NCI-H1092 (cell line): ENCODE measurements at places on chromosomes 3 and 15.

- DNase-seq, result no peak
Measured at GRCh38 chr15:43423793-43424192, 52.9 kb downstream of the TUBGCP4 start.

GRCh38 chr3:120162400-120162799, 68.2 kb upstream of the GSK3B start:
- no peak for DNase-seq

DNA sequence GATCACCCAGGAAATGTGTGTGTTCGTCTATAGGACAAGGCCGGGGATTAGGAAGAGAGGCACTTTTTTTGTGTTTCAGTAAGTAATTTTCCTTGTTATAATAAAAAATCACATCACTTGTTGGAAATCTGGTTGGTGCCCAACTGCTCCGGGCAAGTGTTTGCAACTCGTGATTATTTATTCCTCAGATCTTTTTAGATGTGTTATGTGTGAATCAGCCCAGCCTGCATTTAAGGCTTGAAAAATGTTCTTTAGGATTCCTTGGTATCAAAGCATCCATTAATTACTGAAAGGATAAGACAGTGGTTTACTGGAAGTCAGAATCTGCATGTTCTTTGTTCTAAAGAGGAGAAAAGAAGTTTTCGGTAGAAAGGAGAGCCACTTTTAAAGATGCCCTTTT, 345.6 kb downstream of the FEZF2 start:
- DNase-seq, result no peak

DNA sequence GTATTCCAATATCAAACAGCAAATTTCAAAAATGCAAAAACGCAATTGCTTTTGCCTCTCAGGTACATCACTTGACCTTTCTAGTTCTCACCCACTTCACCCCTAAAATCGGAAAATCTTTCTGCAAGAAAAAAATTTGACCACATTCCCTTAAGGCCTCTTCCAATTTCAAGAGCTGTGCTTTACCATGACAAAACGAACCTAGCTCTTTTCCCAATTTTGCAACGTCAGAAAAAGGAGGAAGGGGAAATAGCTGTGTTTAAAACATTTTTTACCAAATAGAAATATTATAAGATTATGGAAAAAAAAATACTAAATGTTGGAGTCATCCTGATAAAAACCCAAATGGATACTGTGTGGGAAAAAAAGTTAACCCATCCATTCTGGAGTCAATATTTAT, 1.1 kb upstream of the NR2C2 start:
- DNase-seq, result no peak

- peak; percentile 21 for DNase-seq
Measured at GRCh38 chr15:29670998-29671981, 151.0 kb downstream of the TJP1 start.

- no peak for DNase-seq
Measured at GRCh38 chr3:81995329-81995728, 233.9 kb upstream of the GBE1 start.

- DNase-seq, result no peak
Measured at GRCh38 chr3:195407531-195408409, 35.0 kb downstream of the ACAP2 start.

GRCh38 chr15:31160297-31160696, 58.8 kb upstream of the TRPM1 start:
- no peak for DNase-seq

GRCh38 chr3:112350018-112350810, 17.3 kb downstream of the CD200 start:
- DNase-seq, result peak; percentile 44
